ENCODE measurements at places on chromosomes 2 and 18. TPM values are rescaled to one million over a fixed set of nuclear protein-coding genes. Genes with fewer than 3 reads are reported as not detected.

Gene PCGF1
- polyA plus RNA-seq: 19.5 TPM

Gene RAB17
- polyA plus RNA-seq: not detected

GRCh38 chr2:200179151-200179550 is 127.3 kb upstream of the SPATS2L start:
- no peak for DNase-seq

DNA sequence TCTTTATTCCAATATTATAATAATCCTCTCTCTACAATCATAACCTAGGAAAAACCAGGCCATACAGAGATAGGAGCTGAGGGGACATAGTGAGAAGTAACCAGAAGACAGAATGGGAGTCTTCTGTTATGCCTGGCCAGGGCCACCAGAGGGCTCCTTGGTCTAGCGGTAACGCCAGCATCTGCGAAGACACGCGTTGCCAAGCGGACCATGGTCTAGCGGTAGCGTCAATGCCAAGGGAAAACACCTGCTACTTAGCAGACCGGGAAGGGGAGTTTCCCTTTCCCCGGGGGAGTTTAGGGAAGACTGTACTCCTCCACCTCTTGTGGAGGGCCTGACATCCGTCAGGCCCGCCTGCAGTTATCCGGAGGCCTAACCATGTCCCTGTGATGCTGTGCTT is 36.6 kb downstream of the ARL6IP6 start:
- no peak for DNase-seq

- DNase-seq: no peak
These were observed 147.4 kb upstream of the REV1 start for GRCh38 chr2:99637159-99637697.

Gene ANKRD36C
- polyA plus RNA-seq: 26.0 TPM

- no peak for DNase-seq
These were observed 68.1 kb upstream of the CTAGE1 start for GRCh38 chr18:22485808-22486244.

DNA sequence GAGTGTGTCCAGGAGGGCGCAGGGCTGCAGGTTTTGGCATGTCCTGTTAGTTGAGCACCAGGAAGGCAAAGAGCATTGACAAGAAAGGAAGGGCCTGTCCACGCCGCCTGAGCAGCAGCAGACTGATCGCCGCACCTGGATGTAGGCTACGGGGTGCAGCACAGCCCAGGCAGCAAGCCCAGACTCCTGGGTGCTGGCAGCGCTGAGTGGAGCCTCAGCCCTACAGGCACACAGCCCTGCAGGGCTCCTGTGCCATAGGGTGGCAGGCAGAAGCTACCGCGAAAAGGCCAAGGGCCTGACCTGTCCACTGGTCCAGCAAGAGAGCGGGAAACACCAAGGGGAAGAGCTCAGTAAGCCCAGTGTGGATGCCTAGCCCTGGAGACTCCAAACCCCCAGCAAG is 198.0 kb downstream of the HDAC4 start:
- no peak for DNase-seq

- DNase-seq: no peak
These were observed 126.2 kb downstream of the PLB1 start for GRCh38 chr2:28622101-28622499.

GRCh38 chr2:239994086-239994485 is 31.1 kb downstream of the NDUFA10 start:
- no peak for DNase-seq

GRCh38 chr18:26642440-26643348 is 94.3 kb upstream of the KCTD1 start:
- no peak for DNase-seq

GRCh38 chr2:387980-388421 is 100.1 kb upstream of the ALKAL2 start:
- no peak for DNase-seq

Gene HOXD12
- polyA plus RNA-seq: not detected

Gene CCDC148
- polyA plus RNA-seq: not detected

Gene TWSG1
- 5.1 TPM for polyA plus RNA-seq

DNA sequence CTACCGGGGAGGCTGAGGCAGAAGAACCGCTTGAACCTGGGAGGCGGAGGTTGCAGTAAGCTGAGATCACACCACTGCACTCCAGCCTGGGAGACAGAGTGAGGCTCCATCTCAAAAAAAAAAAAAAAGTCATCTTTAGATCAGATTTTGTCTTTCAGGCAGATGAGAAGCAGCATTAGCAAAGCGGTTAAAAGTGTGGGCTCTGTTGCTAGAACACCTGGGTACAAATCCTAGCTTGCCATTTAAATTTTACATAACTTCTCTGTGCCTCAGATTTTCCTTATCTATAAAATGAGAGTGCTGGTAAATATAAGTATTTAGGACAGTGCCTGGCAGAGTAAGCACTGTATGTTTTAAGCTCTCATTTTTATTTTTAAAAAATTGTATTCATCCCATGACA is 8.2 kb downstream of the CNOT9 start:
- DNase-seq: no peak

DNA sequence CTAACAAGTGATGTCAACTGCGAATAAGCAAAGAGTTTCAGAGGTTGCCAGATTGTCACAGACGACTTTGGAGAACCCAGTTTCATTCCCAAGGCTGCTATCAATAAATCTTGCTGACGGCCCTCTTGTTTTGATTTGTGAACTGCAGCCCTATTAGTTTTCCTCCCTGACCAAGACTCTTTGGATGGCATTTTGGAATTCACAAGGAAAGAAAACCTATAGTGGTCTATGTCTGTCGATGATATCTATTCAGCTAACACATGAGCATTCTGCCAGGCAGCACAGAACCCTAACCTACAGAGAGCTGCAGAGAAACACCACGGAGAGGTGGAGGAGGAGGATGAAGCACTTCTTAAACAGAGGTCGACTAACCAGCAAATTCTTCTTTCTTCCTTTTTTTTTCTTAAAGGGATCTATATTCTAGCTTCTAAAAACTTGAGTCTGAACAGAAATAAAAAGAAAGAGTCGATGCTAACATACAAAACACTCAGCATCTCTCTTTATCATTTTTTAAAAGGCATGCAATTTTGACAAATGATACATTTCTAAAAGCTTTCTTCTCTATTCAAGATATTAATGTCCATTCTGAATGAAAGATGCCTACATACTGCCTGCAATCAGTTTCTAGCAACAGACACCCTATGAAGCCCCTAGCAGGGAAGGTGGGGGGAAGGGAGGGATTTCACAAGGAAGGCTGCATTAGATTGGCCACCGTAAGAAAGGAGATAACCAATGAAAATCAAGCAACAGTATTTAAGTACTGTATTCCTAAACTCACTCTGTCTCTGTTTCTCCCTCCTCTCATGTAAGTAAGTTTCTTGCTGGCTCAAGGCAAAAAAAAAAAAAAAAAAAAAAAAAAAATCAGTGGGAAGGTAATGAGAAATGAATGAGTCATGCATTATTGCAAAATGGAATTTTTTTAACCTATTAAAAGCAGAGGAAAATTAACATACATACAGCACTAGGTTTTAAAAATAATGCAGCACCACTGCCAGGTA is 83.0 kb upstream of the CHRNA1 start:
- no peak for DNase-seq

DNA sequence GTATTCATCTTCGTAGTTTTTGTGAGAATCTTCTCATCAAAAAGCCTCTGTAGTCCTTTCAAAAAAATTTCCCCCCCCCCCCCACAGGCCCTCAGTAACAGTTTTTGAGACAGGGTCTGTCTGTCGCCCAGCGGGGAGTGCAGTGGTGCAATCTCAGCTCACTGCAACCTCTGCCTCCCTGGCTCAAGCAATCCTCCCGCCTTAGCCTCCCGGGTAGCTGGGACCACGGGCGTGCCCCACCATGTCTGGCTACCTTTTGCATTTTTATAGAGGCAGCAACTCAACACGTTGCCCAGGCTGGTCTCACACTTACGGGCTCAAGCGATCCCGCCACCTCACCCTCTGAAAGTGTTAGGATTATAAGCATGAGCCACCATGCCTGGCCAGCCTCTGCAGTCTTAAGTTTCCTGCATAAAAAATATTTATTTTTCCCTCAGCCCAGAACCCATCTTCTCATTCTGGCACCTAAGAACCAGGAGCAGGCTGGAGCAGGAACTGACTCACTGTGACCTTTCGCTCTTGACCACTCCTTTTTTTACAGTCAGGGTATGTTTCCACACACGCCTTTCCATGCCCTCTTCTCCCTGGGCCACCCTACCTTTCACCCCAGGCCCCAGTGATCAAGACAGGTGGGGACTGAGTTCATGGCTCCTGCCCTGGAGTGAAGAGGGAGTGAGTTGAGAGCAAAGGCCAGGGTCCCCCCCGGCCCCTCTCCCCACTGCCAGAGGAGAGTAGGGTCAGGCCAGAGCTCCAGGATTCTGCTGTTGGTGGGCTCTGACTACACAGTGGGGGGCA is 32.5 kb upstream of the NT5DC4 start:
- DNase-seq: no peak

Gene NEU4
- not detected for polyA plus RNA-seq

Gene PAX3
- polyA plus RNA-seq: not detected

- DNase-seq: no peak
These were observed 359.1 kb upstream of the CHST9 start for GRCh38 chr18:27544206-27544605.
